ENCODE measurements at places on chromosomes 1 and 21. TPM values are rescaled to one million over a fixed set of nuclear protein-coding genes. Genes with fewer than 3 reads are reported as not detected.

Gene APOBEC4
- not detected for total RNA-seq

- no peak for DNase-seq
- peaks cover 14% of the 10 kb centered on the region for H3K36me3 ChIP-seq
- H3K27me3 ChIP-seq, result no peaks in the 10 kb centered on the region
Observed at GRCh38 chr1:225603538-225604354, 49.2 kb downstream of the ENAH start.

- no peak overlapping the region for H3K27ac ChIP-seq
- H3K36me3 ChIP-seq, result no peaks in the 10 kb centered on the region
- no peak for DNase-seq
Observed at GRCh38 chr1:38053416-38054091, 7.0 kb upstream of the POU3F1 start.

Gene PDZK1IP1
- not detected for total RNA-seq

DNA sequence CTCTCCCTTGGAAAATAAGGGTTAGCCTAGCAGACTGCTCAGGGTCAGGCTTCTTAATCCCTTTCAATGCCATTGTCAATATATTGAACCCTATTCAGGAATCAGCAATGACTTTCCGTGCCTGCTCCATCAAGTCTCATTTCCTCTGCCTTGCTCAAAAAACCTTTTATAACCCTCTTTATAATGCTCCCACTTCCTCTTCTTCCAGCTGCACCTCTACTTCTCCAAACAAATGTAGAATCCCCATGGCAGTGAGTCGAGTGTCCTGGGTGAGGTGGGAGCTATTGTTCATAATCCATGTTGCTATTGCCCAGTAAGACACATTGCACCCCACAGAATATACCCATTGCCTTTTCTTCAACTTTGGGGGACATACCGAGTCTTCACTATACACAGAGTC is 58.6 kb downstream of the OLIG1 start:
- peaks cover 71% of the 10 kb centered on the region for H3K27me3 ChIP-seq
- no peak overlapping the region for H3K27ac ChIP-seq
- no peak overlapping the region for H3K4me3 ChIP-seq
- peaks cover 6% of the 10 kb centered on the region for H3K4me1 ChIP-seq
- DNase-seq, result no peak
- no peaks in the 10 kb centered on the region for H3K36me3 ChIP-seq

DNA sequence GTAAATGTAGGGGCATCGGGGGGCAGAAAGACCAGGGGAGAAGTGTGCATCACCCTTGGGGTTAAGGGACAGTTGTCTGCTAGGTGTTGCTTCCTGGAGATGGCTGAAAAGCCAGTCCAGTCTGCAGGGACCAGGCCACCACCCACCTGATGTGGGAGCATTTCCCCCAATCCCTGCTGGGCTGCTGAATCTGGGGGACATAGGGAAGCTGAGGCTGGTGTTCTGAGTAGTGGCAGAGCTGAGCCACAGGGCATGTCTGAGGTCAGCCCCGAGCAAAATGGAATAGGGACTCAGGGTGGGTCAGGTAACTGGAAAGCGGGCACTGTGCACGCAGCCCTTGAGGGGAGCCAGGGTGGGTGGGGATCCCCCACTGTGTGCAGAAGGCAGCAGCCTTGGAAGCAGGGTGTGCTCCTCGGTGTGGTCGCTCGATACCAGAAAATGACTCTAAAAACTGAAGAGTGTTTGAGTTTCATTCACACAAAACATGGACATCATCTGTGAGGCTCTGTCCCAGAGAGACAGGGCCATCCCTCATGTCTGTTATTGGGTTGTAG is 2.4 kb upstream of the CCNL2 start:
- H3K4me3 ChIP-seq, result peak overlapping the region; percentile 53
- no peaks in the 10 kb centered on the region for H3K27me3 ChIP-seq
- H3K36me3 ChIP-seq, result peaks cover 21% of the 10 kb centered on the region

- H3K4me3 ChIP-seq, result peak overlapping the region; percentile 97
- peak overlapping the region; percentile 100 for H3K27ac ChIP-seq
- H3K27me3 ChIP-seq, result peaks cover 3% of the 10 kb centered on the region
- peaks cover 21% of the 10 kb centered on the region for H3K36me3 ChIP-seq
Observed at GRCh38 chr1:85582687-85583591, 2.4 kb downstream of the CCN1 start.

DNA sequence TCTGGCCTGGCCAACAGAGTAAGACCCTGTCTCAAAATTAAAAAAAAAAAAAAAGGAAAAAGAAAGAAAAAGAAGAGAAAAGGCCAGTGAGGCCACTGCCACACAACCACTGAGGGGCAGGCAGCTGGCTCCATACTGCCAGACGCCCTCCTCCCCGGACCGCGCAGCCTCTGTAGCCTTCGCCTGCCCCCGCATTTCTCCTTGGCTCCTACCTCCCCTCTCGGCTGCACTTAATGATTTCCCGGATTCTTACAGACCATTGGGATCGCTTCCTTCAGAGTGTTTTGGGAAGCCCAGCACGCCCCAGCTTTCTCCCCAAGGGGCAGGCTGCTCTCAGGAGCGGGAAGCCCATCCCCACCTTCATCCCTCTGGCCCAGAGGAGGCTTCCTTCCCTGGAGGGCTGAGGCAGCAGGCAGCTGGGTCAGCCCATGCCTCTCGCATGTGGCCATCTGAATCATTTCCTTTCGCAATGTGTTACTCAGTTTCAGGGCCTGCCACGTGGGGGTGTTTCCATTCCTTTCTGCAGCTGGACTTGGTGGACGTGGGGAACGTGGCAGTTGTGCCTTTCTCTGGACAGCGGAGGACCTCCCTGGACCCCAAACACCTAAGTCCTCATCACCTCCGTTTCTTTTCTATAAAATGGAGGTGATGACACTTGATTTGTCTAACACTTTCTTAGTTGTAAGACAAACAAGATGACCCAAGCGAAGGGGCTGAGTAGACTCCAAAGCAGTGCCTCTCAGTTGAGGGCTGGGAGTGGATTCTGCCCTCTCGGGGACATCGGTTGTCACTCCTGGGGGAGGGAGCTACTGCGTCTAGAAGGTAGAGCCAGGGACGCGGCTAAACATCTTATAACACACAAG is 2.3 kb downstream of the SLC2A5 start:
- H3K27me3 ChIP-seq, result no peaks in the 10 kb centered on the region
- H3K4me1 ChIP-seq, result peaks cover 17% of the 10 kb centered on the region
- no peak for DNase-seq
- no peak overlapping the region for H3K4me3 ChIP-seq
- H3K27ac ChIP-seq, result peak overlapping the region; percentile 59
- no peaks in the 10 kb centered on the region for H3K36me3 ChIP-seq

DNA sequence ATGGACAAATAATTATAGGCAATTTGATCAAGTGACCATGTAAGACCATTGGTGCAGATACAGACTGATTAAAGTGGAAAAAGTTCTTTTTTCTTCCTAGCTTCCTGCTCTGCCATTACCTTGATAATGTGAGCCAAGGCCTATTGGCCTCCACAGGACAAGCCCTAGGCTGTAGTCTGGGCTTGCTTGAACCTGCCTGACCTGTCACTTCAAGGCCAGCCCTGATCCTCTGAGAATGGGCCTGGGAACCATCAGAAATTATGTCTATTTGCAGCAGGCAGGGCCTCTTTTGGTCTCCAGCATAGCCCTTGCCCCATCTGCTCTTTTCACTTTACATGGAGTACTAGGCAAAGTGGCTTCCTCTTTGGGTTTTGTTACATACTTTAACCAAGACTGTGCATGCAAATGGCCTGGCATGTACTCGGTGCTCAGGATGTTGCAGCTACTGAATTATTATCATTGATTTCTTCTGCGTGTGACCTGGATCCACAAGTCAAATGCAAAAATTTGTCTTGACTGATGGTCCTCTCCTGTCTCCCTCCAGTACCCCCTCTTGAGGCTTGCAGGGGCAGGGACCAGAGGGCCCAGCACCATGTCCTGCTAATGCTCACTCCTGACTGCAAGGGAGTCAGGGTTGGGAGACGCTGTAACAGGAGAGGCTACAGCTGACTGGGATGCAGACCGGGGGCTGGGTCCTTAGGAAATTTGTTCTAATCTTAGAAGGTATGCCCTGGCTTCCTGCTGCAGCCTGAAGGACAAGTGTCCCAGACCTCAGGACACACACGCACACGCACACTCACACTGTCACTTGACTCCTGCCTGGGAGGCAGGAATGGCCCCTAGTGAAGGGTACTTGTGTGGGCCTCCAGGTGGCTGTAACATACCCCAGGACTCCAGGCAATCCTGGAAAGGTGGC is 39.4 kb downstream of the RCSD1 start:
- H3K4me3 ChIP-seq, result no peak overlapping the region
- H3K4me1 ChIP-seq, result peaks cover 7% of the 10 kb centered on the region
- no peaks in the 10 kb centered on the region for H3K27me3 ChIP-seq

Gene C1orf74
- total RNA-seq, result 3.5 TPM

DNA sequence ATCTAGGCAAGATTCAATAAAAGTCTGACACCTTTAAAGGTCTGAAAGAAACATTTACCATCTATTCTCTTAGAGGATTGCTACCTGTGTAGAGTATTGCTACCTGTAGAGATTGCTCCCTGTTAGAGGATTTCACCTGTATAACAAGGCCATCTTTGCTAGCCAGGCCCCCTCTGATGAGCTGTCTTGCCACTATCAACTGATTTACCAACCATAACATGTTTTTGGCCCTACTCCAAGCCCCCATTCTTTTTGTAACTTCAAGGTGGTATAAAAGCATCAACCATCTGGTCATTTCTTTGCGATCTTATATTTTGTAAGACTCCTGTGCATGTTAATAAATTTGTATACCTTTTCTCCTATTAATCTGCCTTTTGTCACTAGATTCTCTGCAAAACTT is 424.7 kb upstream of the CAMK1G start:
- no peak for DNase-seq
- H3K4me3 ChIP-seq, result no peak overlapping the region
- no peaks in the 10 kb centered on the region for H3K36me3 ChIP-seq
- no peak overlapping the region for H3K27ac ChIP-seq
- peaks cover 11% of the 10 kb centered on the region for H3K4me1 ChIP-seq

- no peaks in the 10 kb centered on the region for H3K27me3 ChIP-seq
- DNase-seq, result no peak
- no peaks in the 10 kb centered on the region for H3K4me1 ChIP-seq
Observed at GRCh38 chr1:62840555-62840954, 56.6 kb downstream of the ATG4C start.
